ENCODE measurements at places on chromosomes 7 and 10. TPM values are rescaled to one million over a fixed set of nuclear protein-coding genes. Genes with fewer than 3 reads are reported as not detected.

Gene RGR
- not detected for total RNA-seq

Gene OPN1SW
- not detected for total RNA-seq

Gene ENKUR
- not detected for total RNA-seq

Gene PAX4
- total RNA-seq: not detected

Gene MKX
- not detected for total RNA-seq

Gene PCGF5
- 1.3 TPM for total RNA-seq

Gene CAMK2B
- not detected for total RNA-seq

Gene PSD
- 0.61 TPM for total RNA-seq

Gene NPFFR1
- total RNA-seq: not detected

Gene CNPY1
- total RNA-seq: not detected

Gene ARMC3
- total RNA-seq: not detected

Gene CCDC7
- 19.7 TPM for total RNA-seq

Gene GTF2IRD1
- not detected for total RNA-seq

Gene CCDC6
- total RNA-seq: 25.7 TPM

Gene CTNNA3
- not detected for total RNA-seq

Gene KLF14
- total RNA-seq: not detected

Gene LMOD2
- total RNA-seq: not detected

Gene ZPBP
- not detected for total RNA-seq

Gene HOXA1
- total RNA-seq: 4.1 TPM

Gene PNLIPRP1
- total RNA-seq: not detected

Gene CHN2
- 9.1 TPM for total RNA-seq

Gene GARIN1A
- 1.8 TPM for total RNA-seq

Gene ANKRD61
- 0.22 TPM for total RNA-seq

Gene PKD1L1
- total RNA-seq: 2.8 TPM

Gene ATRNL1
- not detected for total RNA-seq

Gene MSS51
- 5.7 TPM for total RNA-seq

Gene PALD1
- 54.7 TPM for total RNA-seq

Gene ATOH7
- not detected for total RNA-seq

Gene CRPPA
- total RNA-seq: 0.07 TPM

Gene GNAT3
- total RNA-seq: 0.26 TPM

Gene CPXM2
- not detected for total RNA-seq

Gene IGFBP3
- total RNA-seq: not detected

Gene NRCAM
- total RNA-seq: not detected

Gene TAF6
- 30.6 TPM for total RNA-seq

Gene SSMEM1
- total RNA-seq: not detected

Gene MYOZ1
- not detected for total RNA-seq

Gene CUX1
- 92.4 TPM for total RNA-seq

Gene SFR1
- total RNA-seq: 2.0 TPM

Gene DNA2
- total RNA-seq: 27.7 TPM

Gene AEBP1
- not detected for total RNA-seq

Gene FERD3L
- total RNA-seq: not detected

Gene PTF1A
- total RNA-seq: not detected

Gene OR2A42
- total RNA-seq: not detected

Gene PIK3AP1
- 131 TPM for total RNA-seq

Gene LRIT1
- not detected for total RNA-seq

Gene SSC4D
- total RNA-seq: not detected

Gene ADRA2A
- 0.04 TPM for total RNA-seq
